ENCODE measurements at places on chromosomes 1 and 21.

- DNase-seq, result no peak
Measured at GRCh38 chr1:8016210-8016894, 9.8 kb downstream of the ERRFI1 start.

GRCh38 chr21:38841472-38841871 is 35.7 kb downstream of the ETS2 start:
- no peak for DNase-seq

DNA sequence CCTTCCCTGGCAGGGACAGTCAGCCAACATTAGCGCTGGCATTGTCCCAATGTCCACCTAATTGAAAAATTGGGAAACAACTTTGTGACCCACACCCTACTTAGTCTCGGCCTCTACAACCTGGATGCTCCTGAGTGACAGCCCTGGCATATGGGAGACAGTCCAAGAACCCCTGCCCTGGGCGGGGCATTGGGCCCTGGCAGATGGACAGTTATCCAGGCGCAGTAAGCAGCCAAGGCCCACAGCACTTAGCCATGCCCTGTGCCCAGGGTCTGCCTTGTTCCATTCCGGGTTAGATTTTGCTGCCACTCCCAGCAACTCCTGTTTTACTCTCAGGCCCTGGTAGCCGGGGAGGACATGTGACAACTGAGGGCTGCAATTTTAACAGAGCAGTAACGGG is 50.3 kb downstream of the NFASC start:
- no peak for DNase-seq

GRCh38 chr21:42248783-42249597 is 30.1 kb downstream of the ABCG1 start:
- DNase-seq, result no peak

DNA sequence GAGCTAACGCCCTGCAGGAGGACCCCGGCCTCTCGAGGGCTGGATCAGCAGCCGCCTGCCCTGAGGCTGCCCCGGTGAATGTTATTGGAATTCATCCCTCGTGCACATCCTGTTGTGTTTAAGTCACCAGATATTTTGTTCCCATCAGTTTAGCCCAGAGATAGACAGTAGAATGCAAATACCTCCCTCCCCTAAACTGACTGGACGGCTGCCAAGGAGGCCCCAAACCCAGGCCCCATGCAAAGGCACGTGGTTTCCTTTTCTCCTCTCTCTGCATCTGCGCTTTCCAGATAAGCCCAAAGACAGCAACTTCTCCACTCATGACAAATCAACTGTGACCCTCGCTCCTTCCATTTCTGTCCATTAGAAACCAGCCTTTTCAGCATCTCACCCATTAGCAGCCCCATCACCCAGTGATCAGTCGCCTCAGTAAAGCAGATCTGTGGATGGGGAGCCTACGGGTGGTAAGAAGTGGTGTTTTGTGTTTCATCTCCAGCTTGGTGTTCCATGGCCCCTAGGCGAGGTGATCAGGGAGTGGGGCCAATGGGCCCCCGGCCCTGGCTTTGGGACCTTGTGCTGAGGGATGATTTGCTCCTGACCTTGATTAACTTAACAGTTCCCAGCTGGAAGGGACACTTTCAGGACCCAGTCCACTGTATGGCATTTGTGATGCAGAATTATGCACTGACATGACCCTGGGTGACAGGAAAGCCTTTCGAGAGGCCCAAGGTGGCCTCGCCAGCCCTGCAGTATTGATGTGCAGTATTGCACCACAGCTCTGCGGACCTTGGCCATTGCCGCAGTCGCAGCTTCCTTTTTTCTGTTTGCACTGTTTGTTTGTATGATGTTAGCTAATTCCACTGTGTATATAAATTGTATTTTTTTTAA is 5.2 kb downstream of the NPPA start:
- no peak for DNase-seq

DNA sequence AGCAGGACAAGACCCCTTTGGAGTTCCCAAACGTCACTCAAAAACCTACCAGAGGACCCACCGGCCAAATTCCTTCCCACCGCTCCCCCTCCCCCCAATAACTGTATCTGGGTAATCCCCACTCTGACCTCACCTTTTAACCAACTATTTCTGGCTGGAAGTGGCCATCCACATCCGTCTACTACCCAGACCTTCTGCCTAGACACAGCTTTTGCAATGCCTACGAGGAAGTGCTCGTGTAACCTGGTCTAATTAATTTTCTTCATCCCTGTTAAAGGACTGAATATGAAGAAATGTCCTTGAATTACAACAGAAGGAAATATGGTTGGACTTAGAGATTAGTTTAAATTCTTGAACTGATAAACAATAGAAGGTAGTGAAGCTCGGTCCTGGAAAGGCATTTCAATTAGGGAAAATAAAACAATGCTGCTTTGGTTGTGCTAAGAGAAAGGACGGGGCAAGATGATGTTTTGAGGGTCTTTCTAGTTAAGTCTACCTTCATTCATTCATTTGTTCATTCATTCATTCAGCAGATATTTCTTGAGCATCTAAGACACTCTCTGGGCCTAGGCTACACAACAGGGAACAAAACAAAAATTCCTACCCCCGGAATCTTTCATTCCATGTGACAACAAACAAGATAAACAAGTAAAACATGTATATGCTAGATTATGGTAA is 18.8 kb downstream of the AVPR1B start:
- DNase-seq, result no peak

- no peak for DNase-seq
Measured at GRCh38 chr1:226506921-226507320, 41.6 kb upstream of the STUM start.

DNA sequence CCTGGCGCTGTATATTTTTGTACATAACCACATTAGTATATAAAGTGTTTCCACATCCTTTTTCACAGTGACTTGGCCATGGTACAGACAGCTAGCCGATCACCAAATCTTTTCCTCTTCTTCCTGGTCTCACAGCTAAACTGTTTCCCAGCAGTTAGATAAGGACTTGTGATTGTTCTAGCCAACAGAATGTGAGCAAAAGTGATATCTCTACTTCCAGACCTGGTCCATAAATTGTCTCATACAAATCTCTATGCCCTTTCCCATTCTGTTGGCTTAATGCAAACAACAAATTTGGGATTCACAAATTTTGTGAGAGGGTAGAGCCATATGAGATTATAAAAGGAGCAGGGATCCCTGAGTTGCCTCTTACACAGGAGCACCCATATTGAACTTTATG is 19.5 kb downstream of the PAFAH2 start:
- DNase-seq, result no peak
